ENCODE measurements at places on chromosomes 11 and 22.

- no peaks in the 10 kb centered on the region for H3K27me3 ChIP-seq
- peaks cover 2% of the 10 kb centered on the region for H3K36me3 ChIP-seq
- peak; percentile 61 for DNase-seq
- peak overlapping the region; percentile 71 for H3K4me3 ChIP-seq
- H3K4me1 ChIP-seq, result peaks cover 57% of the 10 kb centered on the region
- H3K27ac ChIP-seq, result peak overlapping the region; percentile 99
Measured at GRCh38 chr11:118870396-118871343, 13.0 kb upstream of the CXCR5 start.

GRCh38 chr11:34856251-34856650, 59.9 kb downstream of the APIP start:
- H3K4me1 ChIP-seq, result no peaks in the 10 kb centered on the region
- no peaks in the 10 kb centered on the region for H3K27me3 ChIP-seq
- DNase-seq, result no peak
- H3K27ac ChIP-seq, result no peak overlapping the region
- no peak overlapping the region for H3K4me3 ChIP-seq
- peaks cover 2% of the 10 kb centered on the region for H3K36me3 ChIP-seq

GRCh38 chr22:36245805-36246356, 6.6 kb upstream of the APOL2 start:
- peaks cover 2% of the 10 kb centered on the region for H3K36me3 ChIP-seq
- no peaks in the 10 kb centered on the region for H3K27me3 ChIP-seq
- no peak for DNase-seq
- no peaks in the 10 kb centered on the region for H3K4me1 ChIP-seq
- H3K27ac ChIP-seq, result no peak overlapping the region

DNA sequence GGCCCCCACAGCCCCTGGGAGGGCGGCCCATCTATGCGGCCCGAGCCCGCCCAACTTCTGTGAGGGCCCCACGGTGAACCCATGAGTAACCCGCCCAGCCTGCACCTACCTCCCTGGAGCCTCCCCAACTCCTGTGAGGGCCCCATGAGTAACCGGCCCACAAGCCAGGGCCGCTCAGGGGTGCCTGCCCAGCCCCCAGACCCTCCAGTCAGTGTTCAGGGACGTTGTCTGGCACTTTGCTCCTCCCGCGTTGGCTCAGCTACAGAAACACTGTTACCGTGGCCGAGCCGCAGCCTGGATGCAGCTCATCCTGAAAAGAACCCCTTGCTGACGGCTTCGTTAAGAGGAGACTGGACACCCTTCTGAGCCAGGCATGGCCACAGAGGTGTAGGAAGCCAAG, 179.6 kb downstream of the BRD1 start:
- no peak overlapping the region for H3K4me3 ChIP-seq
- H3K27me3 ChIP-seq, result no peaks in the 10 kb centered on the region
